Stomach (tissue), 19 donors: ENCODE measurements at places on chromosomes 13 and 19. TPM values are rescaled to one million over a fixed set of nuclear protein-coding genes. Genes with fewer than 3 reads are reported as not detected.

DNA sequence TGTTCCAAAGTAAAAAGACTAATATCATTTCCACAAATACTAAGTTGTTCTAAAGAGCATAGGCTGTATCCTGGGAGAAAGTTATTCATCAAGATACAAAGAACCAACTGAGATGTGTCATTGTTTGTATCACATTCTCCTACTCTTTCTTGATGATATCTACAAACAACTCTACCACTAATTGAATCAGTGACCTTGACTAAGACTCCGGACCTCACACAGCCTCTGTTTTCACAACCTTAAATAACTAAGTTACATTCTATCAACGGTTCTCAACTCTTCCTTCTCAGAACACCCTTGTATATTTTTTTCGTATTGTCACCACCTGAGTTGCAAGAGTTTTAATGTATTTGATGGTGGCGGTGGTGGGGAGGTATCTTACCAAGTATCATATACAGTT, 12.6 kb downstream of the IRS2 start:
- H3K27ac ChIP-seq: no peak overlapping the region
- H3K36me3 ChIP-seq: peaks cover 22% of the 10 kb centered on the region
- peaks cover 44% of the 10 kb centered on the region for H3K4me1 ChIP-seq
- H3K27me3 ChIP-seq: no peaks in the 10 kb centered on the region
- DNase-seq: no peak
- H3K4me3 ChIP-seq: no peak overlapping the region

DNA sequence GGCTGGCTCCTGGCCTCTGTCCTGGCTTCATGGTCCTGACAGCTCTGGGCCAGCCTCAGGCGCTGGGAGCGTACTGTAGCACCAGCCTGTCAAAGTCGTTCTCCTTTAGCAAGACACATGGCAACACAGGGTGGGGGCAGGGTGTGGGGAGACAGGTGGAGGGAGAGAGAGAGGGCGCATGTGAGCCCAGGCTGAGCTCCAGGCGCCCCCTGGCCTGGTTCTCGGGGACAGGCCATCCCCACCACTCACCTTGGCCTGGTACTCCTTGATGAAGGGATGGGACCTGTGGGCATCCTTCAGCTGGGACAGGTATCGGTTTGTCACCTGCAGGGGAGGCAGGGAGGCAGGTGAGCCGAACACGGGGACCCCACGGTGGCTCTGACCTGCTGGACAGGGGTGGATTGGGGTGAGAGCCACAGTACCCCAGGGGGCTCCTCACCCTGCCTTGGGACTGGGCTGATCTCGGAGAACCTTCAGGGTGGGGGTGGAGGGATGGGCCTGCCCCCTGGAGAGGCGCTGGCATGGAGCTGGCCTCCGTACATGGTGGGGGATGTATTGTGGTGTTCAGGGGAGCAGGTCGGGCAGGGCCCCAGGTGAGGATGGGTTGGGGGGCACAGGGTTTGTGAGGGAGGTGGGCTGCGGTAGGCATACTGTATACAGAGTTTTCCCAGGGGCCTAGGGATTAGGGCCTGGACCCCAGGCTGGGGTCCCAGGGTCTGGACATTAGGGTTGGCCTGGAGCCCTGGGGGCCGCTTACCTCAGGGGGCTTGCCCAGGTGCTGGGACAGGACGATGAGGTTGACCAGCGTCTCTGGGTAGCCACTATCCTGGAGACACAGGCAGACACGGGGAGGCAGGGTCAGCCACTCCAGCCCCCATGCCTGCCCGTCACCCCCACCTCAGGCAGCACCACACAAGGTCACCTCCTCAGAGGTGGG, 3.9 kb upstream of the CERS1 start:
- peaks cover 60% of the 10 kb centered on the region for H3K36me3 ChIP-seq
- H3K4me1 ChIP-seq: peaks cover 15% of the 10 kb centered on the region
- DNase-seq: no peak

GRCh38 chr19:34109596-34109995, 62.7 kb upstream of the LSM14A start:
- no peak overlapping the region for H3K4me3 ChIP-seq
- no peak overlapping the region for H3K27ac ChIP-seq
- no peaks in the 10 kb centered on the region for H3K27me3 ChIP-seq
- DNase-seq: no peak

- no peak overlapping the region for H3K27ac ChIP-seq
- peaks cover 56% of the 10 kb centered on the region for H3K4me1 ChIP-seq
- no peaks in the 10 kb centered on the region for H3K27me3 ChIP-seq
Measured at GRCh38 chr19:10898633-10899032, 27.3 kb downstream of the CARM1 start.

DNA sequence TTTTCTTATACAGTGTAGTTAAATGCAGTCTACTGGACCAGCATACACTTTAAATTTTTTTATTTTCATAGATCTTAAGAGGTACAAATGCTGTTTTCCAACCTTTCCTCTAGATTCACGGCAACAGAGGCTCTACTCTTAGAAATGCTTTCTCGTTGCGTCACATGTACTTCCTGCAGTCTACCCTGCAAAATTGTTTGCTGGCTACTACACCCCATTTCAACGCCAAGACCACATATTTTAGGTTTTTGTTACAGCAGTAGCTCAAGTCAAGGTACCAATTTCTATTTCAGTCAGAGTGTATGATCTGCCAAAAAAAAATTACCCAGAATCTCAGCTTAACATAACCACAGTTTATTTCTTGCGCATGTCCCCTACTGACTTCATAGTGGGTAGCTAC, 94.1 kb downstream of the TNFSF13B start:
- no peak overlapping the region for H3K27ac ChIP-seq
- H3K27me3 ChIP-seq: no peaks in the 10 kb centered on the region
- no peaks in the 10 kb centered on the region for H3K4me1 ChIP-seq
- no peak overlapping the region for H3K4me3 ChIP-seq
- no peak for DNase-seq

- DNase-seq: no peak
- peaks cover 7% of the 10 kb centered on the region for H3K4me1 ChIP-seq
- H3K27me3 ChIP-seq: no peaks in the 10 kb centered on the region
- peaks cover 7% of the 10 kb centered on the region for H3K36me3 ChIP-seq
- H3K27ac ChIP-seq: peak overlapping the region; percentile 60
Measured at GRCh38 chr13:99312493-99312883, 5.3 kb upstream of the GPR183 start.

- peak; percentile 31 for DNase-seq
- H3K4me1 ChIP-seq: peaks cover 50% of the 10 kb centered on the region
- no peaks in the 10 kb centered on the region for H3K27me3 ChIP-seq
- no peak overlapping the region for H3K4me3 ChIP-seq
- peaks cover 48% of the 10 kb centered on the region for H3K36me3 ChIP-seq
Measured at GRCh38 chr19:49492573-49493405, 3.4 kb upstream of the RPS11 start.

The PSG11 gene
- not detected for total RNA-seq

The SYNE4 gene
- total RNA-seq: not detected

The ATP1A3 gene
- total RNA-seq: not detected
